Heart left ventricle (tissue), 16 donors: ENCODE measurements at places on chromosomes 7 and 10.
A peak's percentile ranks its signal among the peaks of the same experiment; 100 is the strongest.

DNA sequence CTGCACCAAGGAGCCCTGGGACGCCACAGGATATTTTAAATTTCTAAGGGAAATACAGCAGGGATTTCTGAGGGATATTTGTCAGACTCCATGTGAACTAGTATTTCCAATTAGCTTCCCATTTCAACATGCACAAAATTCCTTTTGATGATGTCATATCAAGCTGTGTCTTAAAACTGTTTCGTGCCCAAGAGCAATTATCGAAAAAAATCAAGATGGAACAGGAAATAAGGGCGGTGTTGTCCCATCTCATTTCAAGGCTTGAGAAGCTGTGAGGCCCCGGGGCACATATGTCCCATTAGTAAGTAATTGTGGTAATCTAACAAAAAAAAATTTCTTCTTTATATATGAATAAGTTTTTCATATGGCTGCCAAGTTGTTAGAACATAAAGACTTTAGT, 47.4 kb downstream of the PPP1R17 start:
- no peak for DNase-seq

- DNase-seq: no peak
These were observed 9.5 kb downstream of the GLI3 start for GRCh38 chr7:42227541-42227935.

- peak; percentile 44 for DNase-seq
These were observed 1.6 kb downstream of the SFMBT2 start for GRCh38 chr10:7409045-7409731.

DNA sequence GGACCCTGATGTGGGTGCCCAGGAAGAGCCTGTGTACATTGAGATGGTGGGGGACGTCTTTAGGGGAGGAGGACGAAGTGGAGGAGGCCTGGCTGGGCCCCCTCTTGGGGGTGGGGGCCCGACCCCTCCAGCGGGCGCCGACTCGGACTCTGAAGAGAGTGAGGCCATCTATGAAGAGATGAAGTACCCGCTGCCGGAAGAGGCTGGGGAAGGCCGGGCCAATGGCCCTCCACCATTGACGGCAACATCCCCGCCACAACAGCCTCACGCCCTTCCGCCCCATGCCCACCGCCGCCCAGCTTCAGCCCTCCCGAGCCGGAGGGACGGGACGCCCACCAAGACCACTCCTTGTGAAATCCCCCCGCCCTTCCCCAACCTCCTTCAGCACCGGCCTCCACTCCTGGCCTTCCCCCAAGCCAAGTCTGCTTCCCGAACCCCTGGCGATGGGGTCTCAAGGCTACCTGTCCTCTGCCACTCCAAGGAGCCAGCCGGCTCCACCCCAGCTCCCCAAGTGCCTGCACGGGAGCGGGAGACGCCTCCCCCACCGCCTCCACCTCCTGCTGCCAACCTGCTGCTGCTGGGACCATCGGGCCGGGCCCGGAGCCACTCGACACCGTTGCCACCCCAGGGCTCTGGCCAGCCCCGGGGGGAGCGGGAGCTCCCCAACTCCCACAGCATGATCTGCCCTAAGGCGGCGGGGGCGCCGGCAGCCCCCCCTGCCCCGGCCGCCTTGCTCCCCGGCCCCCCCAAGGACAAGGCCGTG, 4.8 kb downstream of the NYAP1 start:
- peak; percentile 22 for DNase-seq

GRCh38 chr10:125060826-125061556, 99.4 kb downstream of the CTBP2 start:
- peak; percentile 87 for DNase-seq

DNA sequence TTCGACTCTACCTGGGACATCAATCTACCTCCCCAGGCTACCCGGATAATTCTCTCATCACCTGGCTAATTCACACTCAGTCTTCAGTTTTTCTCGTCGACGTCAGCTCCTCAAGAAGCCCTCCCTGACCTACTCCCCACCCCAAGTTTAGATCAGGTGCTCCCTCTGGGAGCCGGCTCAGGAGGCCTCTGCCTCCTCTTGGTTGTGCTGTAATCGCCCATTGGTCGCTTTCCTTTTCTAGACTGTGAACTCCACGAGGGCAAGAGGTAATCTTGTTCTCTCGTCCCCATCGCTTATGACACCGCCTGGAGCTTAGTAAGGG, 461 bp upstream of the WIPF3 start:
- no peak for DNase-seq

DNA sequence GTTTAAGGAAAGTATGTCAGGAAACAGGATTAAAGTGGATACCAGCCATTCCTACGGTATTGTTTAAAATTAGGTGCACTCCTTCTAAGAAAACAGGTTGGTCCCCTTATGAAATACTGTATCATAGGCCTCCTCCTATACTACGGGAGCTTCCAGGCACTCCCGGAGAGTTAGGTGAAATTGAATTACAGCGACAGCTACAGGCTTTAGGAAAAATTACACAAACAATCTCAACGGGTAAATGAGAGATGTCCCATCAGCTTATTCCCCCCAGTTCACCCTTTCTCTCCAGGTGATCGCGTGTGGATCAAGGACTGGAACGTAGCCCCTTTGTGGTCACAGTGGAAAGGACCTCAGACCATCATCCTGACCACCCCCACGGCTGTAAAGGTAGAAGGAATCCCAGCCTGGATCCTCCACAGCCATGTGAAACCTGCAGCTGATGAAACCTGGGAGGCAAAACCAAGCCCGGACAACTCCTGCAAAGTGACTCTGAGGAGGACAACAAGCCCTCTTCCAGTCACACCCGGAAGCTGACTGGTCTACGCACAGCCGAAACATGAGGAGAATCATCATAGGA, 25.1 kb upstream of the GHITM start:
- no peak for DNase-seq

DNA sequence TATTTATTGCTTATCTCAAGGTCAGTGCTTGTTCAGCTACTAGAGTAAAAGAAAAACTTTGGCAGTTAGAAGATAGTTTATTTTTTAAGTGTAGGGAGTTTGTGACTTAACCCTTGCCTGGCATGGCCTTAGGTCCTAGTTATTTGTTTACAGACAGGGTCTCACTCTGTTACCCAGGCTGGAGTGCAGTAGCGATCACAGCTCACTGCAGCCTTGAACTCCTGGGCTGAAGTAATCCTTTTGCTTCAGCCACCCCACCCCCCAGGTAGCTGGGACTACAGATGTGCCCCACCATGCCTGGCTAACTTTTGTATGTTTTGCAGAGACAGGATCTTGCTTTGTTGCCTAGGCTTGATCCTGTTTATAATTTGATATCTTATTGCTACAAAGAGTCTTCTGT, 4.2 kb downstream of the ANLN start:
- no peak for DNase-seq

DNA sequence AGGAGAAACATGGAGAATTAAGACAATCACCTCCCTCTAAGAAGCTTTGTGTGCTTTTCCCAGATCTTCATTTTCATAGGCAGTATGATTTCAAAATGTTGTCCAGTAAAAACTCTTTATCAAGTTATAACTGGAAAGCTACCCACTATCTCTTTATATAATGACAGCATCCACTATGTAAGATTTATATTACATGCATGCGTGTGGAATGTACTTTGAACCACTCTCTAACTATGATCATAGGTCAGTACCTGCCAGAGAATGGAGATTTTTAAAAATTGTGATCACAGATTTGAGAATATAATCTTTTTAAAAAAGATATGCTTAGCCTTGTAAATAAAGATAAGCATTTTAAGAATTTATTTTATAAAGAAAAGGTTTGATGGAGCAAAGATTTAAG, 17.9 kb downstream of the PAPSS2 start:
- no peak for DNase-seq

DNA sequence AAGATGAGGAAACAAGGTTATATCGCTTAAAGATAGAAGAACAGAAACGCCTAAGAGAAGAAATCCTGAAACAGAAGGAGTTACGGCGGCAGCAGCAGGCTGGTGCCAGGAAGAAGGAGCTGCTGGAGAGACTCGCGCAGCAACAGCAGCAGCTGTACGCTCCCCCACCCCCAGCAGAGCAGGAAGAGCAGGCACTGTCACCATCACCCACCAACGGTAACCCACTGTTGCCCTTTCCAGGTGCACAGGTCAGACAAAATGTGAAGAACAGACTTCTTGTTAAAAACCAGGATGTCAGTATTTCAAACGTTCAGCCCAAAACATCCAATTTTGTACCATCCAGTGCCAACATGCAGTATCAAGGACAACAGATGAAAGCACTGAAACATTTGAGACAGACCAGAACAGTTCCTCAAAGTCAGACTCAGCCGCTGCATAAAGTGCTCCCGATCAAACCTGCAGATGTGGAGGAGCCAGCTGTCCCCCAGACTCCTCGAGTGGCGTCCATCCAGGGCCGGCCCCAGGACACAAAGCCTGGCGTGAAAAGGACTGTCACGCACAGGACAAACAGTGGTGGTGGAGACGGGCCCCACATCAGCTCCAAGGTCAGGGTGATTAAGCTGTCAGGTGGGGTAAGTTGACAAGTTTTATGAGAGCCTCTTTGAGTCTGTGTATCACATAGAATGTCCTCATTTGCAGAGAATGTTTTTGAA, 67.1 kb downstream of the SHH start:
- DNase-seq: no peak

GRCh38 chr10:16698461-16698860, 118.8 kb downstream of the RSU1 start:
- no peak for DNase-seq

- no peak for DNase-seq
These were observed 44.3 kb upstream of the CABCOCO1 start for GRCh38 chr10:61618388-61618961.

- DNase-seq: no peak
These were observed 74.6 kb upstream of the FRMD4A start for GRCh38 chr10:14405076-14406065.

- no peak for DNase-seq
These were observed 56.1 kb downstream of the SLIT1 start for GRCh38 chr10:97129666-97130065.

DNA sequence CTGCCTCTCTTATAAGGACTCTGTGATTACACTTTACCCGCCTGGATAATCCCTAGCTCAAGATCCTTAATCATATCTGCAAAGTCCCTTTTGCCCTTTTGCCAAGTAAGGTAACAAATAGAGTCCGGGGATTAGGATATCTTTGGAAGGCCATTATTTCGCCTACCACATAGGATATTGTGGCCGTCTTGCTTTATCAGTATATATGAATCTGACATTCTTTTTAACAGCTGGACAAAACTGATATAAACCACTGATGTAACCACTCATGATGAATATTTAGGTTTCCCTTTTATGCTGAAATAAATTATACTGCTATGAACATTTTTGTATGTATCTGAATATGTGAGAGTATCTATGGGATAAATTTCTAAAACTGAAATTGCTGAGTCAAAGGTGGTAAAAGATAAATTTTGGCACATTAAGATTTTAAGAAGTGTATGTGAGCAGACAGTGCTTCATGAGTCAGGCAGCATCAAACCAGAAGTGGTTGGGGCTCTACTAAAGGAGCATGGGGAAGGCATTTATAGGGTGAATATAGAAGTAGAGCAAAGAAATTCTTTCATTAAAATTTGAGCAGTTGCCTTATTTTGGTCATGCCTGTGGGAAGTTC, 44.7 kb downstream of the AVL9 start:
- no peak for DNase-seq

- no peak for DNase-seq
These were observed 592.9 kb downstream of the DNAJB6 start for GRCh38 chr7:157929671-157930070.

DNA sequence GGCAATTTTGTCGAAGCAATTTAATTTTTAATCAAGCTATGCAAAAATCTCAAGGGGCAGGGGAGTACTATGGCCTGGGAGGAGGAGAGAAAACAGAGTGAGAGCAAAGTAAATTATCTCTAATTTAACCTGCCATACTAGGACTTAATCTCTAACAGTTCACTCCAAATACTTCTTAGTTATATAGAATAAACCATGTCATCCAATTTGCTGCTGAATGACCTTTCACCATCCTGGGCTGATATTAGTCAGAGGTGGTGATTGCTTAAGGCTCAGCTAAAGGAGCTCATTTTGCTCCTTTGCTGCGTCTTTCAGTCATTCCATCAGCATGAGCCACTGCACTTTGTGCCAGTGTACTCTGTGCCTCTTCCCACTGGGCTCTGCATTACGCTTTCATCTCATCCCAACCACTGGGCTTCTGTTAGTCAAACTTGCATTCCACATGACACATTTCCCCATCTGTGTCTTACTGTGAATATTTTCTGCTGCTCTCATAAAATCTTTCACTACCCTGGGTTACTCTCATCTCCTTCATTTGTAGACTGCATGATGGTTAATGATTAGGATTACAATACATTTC, 84.3 kb downstream of the CD36 start:
- peak; percentile 68 for DNase-seq

DNA sequence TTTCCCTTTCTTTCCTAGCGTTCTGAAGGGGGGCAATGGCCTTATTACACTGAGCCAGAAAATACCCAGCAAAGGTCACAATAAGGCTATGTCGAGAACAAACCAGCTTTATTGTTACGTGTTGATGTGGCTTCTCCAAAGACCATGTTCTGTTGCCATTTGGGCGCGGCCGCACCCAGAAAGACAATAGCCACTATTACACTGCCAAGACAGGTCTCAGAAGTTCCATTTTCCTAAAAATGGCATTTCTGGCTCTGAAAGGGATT, 77.8 kb downstream of the PROSER2 start:
- no peak for DNase-seq

- no peak for DNase-seq
These were observed 432.0 kb downstream of the ATRNL1 start for GRCh38 chr10:115525141-115525540.

- no peak for DNase-seq
These were observed 176.4 kb downstream of the CCDC71L start for GRCh38 chr7:106484562-106484961.

DNA sequence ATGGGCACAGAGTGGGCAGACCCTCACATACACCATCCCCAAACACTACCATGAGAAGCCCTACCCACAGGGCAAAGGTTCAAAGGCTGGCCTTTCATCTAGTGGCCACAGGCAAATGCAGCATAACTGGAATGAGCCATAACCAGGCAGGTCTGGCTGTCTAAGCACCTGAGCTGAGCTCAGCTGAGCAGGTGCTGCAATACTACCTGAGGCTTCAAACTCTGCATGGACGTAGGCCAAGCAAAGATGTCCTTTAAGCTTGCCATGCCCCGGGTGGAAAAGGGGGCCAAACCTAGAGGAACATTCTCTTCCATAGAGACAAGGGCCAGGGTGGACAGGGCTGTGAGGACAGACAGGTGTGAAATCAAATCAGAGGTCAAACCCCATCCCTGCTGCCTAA, 65.3 kb upstream of the CAMK2B start:
- DNase-seq: no peak

- no peak for DNase-seq
These were observed 49.1 kb upstream of the STRIP2 start for GRCh38 chr7:129385116-129385515.

DNA sequence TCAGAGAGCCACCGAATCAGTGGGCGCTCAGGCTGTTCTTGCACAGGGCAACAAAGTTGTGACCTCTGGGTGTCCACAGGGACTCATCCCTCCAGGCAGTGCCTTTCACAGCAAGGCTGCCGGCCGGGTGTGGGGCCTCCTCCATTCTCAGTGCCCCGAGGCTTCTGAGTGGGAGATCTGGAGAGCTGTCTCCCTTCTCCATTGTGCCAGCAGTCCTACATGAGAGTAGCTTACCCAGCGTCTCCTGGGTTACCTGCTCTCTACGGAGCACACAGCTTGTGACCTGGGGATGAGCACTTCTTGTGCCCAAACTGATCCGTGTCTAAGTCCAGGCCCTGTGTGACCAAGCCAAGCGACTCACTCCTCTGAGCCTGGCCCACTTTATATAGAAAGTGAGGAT, 240.9 kb upstream of the GRB10 start:
- DNase-seq: no peak
